ENCODE measurements at places on chromosomes 13 and 19. TPM values are rescaled to one million over a fixed set of nuclear protein-coding genes. Genes with fewer than 3 reads are reported as not detected.

CEACAM19 gene
- total RNA-seq, result 2.9 TPM

FLT3LG gene
- 2.1 TPM for total RNA-seq

ZNF723 gene
- total RNA-seq, result not detected

N4BP2L1 gene
- total RNA-seq, result 7.9 TPM

MBD3L3 gene
- not detected for total RNA-seq

BRCA2 gene
- 32.5 TPM for total RNA-seq

FCER2 gene
- not detected for total RNA-seq

OR10H5 gene
- not detected for total RNA-seq

ADGRE3 gene
- total RNA-seq, result not detected

ATP4A gene
- total RNA-seq, result not detected

ZNF814 gene
- total RNA-seq, result 9.4 TPM

URAD gene
- total RNA-seq, result 5.2 TPM

RTBDN gene
- total RNA-seq, result not detected

KCNN4 gene
- 3.0 TPM for total RNA-seq

SIAH3 gene
- total RNA-seq, result not detected

ACOD1 gene
- total RNA-seq, result not detected

All from Caco-2 (cell line).